CD4-positive, alpha-beta T cell treated with Interleukin-4 for 1 hour (primary cell): ENCODE measurements at places on chromosomes 16 and 17.

DNA sequence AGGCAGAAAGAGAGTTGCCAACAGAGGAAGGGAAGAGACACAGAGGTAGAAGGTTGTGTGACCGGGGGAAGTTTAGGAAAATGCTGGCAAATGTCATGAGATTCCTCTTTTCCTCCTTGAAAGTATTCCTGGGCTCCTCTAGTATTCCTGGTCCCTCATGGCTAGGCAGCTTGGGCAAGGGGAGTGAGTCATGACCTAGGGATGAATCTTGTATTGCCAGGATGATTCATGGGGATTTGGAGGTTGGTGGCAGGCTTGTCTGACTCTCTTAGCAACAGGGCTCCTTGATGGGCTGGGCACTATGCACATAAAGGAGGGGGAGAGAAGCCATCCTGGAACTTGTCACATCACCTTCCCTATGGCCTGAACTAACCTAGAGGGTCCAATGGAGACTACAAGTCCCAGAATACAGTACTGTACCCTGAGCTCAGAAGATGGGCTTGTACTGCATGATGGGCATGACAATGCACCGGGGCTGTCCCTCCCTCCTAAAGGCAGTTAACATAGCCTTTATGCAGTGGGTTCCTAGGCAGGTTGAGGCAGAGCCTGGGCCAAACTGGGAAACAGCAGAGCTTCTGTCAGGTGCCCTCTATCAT is 2.1 kb upstream of the SEZ6 start:
- DNase-seq: no peak

DNA sequence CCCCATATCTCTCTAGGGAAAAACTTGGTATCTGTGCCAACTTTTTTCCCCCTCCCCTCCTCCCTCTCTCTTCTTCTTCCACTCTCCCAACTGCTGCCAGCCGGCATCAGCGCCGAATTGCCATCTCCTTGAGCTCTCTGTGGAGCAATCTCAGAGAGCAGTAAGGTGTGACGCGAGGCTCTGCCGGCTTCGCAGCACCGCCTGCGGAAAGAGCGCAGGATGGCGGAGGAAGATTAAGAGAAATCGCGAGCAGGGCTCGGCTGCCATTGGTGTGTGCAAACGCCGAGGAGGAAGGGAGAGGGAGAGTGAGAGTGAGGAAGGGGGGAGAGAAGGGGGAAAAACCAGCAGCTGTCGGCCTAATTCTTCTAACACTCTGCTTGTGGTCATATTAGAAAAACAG is 44.2 kb downstream of the NEUROD2 start:
- no peak for DNase-seq

GRCh38 chr17:55564081-55564480 is 52.8 kb upstream of the SMIM36 start:
- DNase-seq: no peak

DNA sequence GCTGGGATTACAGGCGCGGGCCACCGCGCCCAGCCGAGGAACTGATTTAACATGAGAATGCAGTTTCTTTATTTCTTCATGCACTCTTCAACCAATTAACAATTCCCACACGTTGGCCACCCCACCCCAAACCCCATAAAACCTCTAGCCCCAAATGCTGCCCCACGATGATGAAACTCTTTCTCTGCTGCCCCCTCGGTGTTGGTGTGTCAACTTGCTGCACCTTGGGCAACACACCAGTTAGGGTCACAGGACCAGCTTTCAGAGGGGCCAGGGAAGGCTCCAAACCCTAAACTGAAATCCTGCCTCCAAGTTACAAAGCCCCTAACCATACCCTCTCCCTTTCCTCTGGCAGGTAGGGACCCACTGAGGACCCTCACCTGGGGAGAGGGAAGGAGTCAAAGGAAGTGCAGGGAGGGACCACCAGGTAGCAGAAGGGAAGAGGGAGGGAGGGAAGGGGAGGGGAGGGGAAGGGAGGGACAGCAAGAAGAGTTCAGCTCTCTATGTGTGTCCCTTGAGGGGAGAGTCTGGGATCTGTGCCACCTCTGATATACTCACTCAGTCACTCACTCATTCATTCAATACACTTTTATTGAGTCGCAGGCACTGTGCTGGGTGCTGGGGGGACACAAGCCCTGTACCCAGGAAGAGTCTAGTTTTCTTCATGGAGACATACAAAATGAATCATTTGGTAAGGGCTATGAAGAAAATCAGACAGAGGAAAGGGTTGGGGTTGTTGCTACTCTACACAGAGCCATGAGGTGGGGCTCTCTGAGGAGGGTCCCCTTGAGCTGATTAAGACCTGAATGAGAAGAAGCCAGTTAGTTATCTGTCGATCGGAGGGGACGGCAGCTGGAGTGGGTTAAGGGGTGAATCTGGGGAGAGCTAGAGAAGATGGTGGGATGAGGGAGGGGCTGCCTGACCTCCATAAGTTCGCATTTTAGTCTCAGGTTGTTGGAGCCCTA is 3.9 kb downstream of the PLXDC1 start:
- DNase-seq: no peak

DNA sequence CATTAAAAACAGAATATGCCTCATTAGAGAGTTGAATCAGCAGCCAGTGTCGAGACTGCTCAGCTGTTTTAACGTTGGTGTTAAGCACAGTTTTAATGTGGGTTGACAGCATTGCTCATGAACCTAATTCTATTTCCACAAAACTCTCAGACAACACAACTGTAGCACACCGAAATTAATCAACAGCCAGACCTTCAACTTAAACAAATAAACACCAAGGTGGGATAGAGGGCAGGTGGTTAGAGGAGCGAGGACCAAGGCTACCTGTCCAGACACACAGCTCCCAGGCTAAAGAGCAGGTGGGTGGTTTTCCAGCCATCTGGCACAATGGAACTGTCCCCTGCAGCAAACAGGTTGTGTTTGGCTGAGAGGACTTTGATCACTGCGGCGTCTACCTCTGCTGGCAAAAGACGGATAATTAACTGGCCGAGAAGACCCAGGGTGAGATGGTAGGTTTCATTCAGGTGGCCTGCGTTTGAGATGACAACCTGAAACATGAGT is 69.6 kb upstream of the ATP2A3 start:
- DNase-seq: no peak

DNA sequence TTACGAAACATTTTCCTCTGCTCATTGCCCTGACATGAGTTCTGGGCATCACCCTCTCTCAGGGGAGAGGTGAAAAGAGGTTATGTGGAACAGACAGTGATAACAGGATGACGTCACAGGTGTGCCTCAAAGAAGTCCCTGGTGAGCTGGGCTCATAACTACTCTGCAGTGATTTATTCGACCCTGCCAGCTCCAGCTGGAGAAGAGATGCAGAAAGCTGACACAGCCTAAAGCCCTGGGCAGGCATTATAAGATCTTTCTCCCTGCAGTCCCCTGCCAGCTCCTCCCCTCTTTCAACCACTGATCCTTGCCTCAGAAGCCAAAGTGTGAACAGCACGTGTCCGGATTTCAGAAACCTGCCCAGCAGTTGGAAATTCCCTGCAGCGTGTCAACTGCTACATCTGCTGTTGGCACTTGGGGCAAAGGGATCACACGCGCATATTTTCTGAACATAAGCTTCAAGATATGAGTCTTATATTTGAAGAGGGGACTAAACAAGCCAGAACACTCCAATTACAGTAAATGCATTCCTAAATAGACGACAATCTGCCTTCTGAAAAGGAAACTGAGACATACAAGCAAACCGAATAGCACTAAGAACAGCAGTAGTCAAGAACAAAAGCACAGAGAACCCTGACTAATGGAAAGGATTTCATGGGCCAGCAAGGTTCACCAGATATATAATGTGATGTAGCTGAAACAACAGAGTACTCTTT is 80.5 kb downstream of the SMG6 start:
- peak; percentile 72 for DNase-seq

DNA sequence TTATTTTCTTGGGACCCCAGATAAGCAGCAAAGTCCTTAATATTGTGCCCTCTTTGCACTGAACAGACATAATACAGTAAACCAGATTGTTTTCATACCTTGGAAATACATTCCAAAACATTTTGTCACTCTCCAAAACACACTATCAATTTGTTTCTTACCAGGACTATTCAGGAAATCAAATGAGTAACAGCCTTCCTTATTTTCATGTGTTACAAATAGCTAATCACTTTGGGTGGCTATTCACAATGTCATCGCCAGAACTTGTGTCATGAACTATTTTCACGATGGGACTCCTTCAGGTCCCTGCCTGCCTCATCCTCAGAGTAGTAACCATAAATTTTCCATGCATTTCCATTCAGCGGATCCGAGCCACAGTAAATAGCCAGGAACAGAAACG is 104.5 kb downstream of the MAP2K6 start:
- DNase-seq: no peak

GRCh38 chr17:77496401-77496801 is 355.6 kb downstream of the SEC14L1 start:
- DNase-seq: no peak

DNA sequence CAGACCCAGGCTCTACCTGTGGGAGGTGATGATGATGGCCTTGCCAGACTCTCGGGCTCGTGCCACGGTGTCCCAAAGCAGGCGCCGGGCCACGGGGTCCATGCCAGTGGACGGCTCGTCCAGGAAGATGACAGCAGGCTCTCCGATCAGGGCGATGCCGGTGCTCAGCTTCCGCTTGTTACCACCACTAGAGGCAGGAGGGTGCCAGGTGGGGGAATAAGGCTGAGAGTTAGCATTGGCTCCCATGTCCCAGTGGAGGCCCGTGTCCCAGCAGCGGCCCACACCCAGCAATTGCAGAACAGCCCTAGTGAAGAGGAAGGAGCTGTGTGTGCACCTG is 10.3 kb upstream of the RNPS1 start:
- no peak for DNase-seq

GRCh38 chr16:67169642-67170167 is 633 bp upstream of the NOL3 start:
- DNase-seq: peak; percentile 42

GRCh38 chr16:63130942-63131341 is 1094.7 kb upstream of the CDH8 start:
- DNase-seq: no peak

- DNase-seq: no peak
Observed at GRCh38 chr16:75589306-75589705, 23.1 kb downstream of the GABARAPL2 start.

GRCh38 chr16:87086156-87086555 is 231.0 kb downstream of the C16orf95 start:
- DNase-seq: no peak

DNA sequence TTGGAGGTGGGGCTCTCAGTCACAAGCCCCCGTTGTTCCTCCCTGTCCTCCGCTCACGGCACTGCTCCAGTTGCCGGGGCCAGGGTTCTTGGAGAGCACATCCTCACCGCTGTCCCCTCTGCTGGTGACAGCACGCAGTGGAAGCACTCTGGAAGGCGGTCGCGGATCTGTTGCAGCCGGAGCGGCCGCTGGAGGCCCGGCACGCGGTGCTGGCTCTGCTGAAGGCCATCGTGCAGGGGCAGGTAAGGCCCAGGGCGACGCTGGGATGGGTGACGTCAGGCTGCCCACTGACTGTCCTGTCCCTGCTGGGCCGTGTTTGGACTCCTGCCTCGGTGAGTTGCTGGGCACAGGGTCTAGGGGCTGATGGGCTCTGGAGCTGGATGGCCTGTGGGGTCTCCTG is 5.4 kb downstream of the TSC2 start:
- no peak for DNase-seq
